ENCODE measurements at places on chromosomes 7 and 10. TPM values are rescaled to one million over a fixed set of nuclear protein-coding genes. Genes with fewer than 3 reads are reported as not detected.

GRCh38 chr7:70893971-70894715 is 237.8 kb upstream of the GALNT17 start:
- DNase-seq, result no peak

DNA sequence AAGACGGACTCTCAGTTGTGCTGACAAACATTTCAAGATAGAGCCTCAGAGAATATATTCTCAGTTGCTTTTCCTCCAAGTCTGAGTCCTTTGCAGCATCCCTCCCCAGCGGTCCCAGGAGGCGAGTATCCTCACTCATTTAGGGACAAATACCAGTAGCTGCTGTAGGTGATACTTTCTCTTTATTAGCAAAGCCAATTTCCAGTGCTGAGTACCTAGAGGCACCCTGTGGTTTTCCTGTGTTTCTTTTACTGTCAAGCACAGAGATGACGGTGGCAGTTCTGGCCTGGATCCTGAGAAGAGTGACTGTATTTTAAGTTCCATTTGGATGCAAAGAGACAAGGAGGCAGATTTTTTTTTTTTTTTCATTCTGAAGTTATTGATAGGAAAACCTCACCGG is 1058.4 kb downstream of the SORCS3 start:
- DNase-seq, result no peak

- no peak for DNase-seq
Observed at GRCh38 chr7:105715528-105715927, 134.2 kb upstream of the EFCAB10 start.

- DNase-seq, result no peak
Observed at GRCh38 chr10:74097776-74098175, 52.9 kb downstream of the AP3M1 start.

- DNase-seq, result no peak
Observed at GRCh38 chr10:71454347-71454746, 57.6 kb downstream of the CDH23 start.

Gene DPYSL4
- total RNA-seq, result 1.3 TPM
